ENCODE measurements at places on chromosomes 1 and 21. TPM values are rescaled to one million over a fixed set of nuclear protein-coding genes. Genes with fewer than 3 reads are reported as not detected.

The MFSD2A gene
- total RNA-seq, result 133 TPM

The MTARC1 gene
- 28.9 TPM for total RNA-seq

The GABRD gene
- not detected for total RNA-seq

The TMIGD3 gene
- 36.7 TPM for total RNA-seq

The REG4 gene
- not detected for total RNA-seq

The BSDC1 gene
- 116 TPM for total RNA-seq

The CR1 gene
- 19.3 TPM for total RNA-seq

The S100A2 gene
- total RNA-seq, result 12.0 TPM

DNA sequence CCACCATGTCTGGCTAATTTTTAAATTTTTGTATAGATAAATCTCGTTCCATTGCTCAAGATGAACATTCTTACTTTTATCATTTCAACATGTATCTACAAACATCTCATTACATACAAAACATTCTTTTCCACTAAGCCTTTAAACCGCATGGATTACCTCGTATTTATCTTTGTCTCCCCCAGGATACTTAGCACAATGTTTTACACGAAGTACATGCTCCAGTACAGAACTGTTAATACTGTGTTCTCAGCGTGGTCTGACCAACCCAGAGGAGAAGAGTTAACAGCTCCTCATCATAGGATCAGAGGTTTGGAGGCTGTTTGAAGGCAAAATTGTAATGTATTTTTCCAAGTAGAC is 7.4 kb downstream of the PIK3C2B start:
- no peaks in the 10 kb centered on the region for H3K36me3 ChIP-seq
- no peak overlapping the region for H3K27ac ChIP-seq
- DNase-seq, result no peak
- no peak overlapping the region for H3K4me3 ChIP-seq
- H3K4me1 ChIP-seq, result peaks cover 41% of the 10 kb centered on the region
- H3K27me3 ChIP-seq, result no peaks in the 10 kb centered on the region

DNA sequence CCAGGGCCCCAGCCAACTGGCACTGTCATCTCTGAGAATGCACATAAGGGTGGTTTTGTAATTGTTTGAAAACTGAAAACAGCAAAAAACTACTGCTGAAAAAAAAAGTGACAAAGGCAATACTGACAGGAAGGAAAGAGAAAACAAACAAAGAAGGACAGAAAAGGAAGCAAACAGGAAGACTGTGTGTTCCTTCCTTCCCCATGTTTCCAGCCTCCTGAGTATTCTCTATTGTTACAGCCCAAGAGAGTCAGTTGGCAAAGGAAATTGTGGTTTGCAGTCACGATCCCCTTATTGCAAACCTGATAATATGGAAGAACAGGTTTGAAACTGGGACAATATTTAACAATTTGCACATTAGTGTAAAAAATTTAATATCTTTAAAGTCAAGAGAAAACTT is 1177.6 kb downstream of the PLA2G4A start:
- no peaks in the 10 kb centered on the region for H3K27me3 ChIP-seq
- H3K36me3 ChIP-seq, result no peaks in the 10 kb centered on the region
- no peak overlapping the region for H3K4me3 ChIP-seq
- no peaks in the 10 kb centered on the region for H3K4me1 ChIP-seq
- H3K27ac ChIP-seq, result no peak overlapping the region

DNA sequence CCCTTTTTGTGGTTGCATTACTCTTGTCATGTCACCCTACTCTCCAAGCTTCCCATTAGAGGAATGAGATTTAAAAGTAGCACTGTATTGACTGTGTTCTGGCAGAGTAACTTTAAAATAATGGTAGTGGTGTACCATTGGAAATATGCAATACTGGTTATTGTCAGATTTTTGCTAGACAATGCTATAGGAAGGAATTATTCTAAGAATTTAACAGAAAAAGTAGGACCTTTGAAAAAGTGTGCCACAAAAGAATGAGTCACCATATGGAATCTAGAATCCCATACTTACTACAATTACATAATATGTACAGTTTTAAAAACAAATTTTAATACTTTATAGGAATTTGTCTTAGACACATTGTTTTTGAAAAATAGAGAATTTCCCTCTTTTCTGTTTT is 13.8 kb downstream of the MIER1 start:
- no peak overlapping the region for H3K27ac ChIP-seq
- no peaks in the 10 kb centered on the region for H3K27me3 ChIP-seq
- H3K36me3 ChIP-seq, result peaks cover 7% of the 10 kb centered on the region
- H3K4me3 ChIP-seq, result no peak overlapping the region
- DNase-seq, result no peak

DNA sequence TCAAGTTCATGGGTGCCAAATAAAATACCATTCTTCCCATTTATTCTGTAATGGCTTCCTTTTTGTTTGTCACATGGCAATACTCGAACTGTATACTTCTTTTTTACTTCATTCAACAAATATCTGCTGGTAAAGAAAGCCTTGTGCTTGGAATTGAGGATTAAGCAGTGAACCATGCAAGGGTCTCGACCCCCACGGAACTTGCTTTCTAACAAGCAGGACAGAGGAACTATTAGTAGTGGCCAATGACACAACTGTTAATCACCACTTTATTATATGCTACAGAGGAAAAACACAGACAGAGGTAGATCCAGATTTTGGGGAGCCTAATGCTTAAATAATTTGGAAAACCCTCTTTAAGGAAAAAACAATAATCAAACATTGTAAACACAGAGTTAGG is 542.2 kb downstream of the DPYD start:
- H3K36me3 ChIP-seq, result no peaks in the 10 kb centered on the region
- no peaks in the 10 kb centered on the region for H3K4me1 ChIP-seq
- H3K27me3 ChIP-seq, result no peaks in the 10 kb centered on the region
- no peak overlapping the region for H3K4me3 ChIP-seq
- no peak for DNase-seq
- no peak overlapping the region for H3K27ac ChIP-seq

DNA sequence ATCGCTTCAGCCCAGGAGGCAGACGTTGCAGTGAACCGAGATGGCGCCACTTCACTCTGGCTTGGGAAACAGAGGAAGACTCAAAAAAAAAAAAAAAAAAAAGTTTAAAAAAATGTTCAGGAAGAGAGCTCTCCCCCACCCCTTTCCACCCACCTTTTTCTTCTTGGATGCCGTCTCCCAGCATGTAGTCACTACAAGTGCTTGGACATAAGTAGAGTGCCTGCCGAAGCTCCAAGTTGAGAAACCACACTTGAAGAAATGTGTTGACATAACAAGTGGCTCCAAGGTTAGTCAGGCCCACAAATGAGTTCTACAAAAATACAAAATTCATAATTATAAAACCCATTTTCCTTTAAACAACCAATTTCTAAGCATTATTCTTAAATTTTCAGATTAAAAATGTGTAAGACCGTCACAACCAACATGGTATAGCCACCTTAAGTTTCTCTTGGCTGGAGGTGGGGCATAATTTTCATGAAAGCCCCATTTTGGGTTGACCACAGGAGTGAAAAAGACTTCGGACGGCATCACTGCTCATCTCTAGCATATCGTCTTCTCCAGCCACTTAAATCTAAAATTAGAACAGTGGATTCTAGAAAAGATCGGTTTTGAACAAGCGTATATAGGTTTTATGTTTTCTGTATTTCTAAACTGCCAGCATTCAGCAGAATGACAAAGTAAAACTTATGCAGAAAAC is 26.4 kb downstream of the USP48 start:
- H3K27me3 ChIP-seq, result no peaks in the 10 kb centered on the region
- H3K4me1 ChIP-seq, result peaks cover 9% of the 10 kb centered on the region
- peaks cover 23% of the 10 kb centered on the region for H3K36me3 ChIP-seq
- H3K27ac ChIP-seq, result peak overlapping the region; percentile 53

- DNase-seq, result no peak
- H3K36me3 ChIP-seq, result no peaks in the 10 kb centered on the region
- H3K4me1 ChIP-seq, result no peaks in the 10 kb centered on the region
- H3K27ac ChIP-seq, result no peak overlapping the region
Observed at GRCh38 chr1:64183395-64184002, 19.9 kb upstream of the UBE2U start.

- H3K27ac ChIP-seq, result peak within 1 kb of the TSS; percentile 56
- H3K4me1 ChIP-seq, result peaks cover 15% of the 10 kb centered on the region
- no peaks in the 10 kb centered on the region for H3K27me3 ChIP-seq
- peak within 1 kb of the TSS; percentile 81 for H3K4me3 ChIP-seq
Observed at GRCh38 chr21:45981151-45982091, at the start of gene COL6A1. COL6A1 (plus strand) TSS chr21:45981770; CDS start chr21:45981851, 81 bp downstream.

GRCh38 chr21:31443736-31444521 is 99.9 kb upstream of the TIAM1 start:
- peak; percentile 40 for DNase-seq
- no peak overlapping the region for H3K27ac ChIP-seq
- no peaks in the 10 kb centered on the region for H3K36me3 ChIP-seq
- H3K4me3 ChIP-seq, result no peak overlapping the region

DNA sequence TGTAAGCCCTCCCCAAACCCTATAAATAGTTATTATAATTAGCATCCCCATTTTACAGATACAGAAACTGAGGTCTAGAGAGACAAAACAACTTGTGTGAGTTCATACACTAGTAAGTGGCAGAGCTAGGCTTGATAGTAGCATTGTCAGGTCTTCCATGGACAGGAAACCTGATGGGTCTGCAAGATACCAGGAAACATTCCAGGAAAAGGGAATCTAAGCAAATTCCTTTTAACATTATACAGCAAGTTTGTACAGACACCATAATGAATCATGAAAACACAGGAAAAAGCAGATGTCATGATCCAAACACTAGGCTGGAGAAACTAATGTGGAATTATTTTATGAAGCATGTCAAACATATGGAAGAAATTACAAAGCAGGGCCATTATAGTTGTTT is 89.1 kb upstream of the KCNK2 start:
- H3K36me3 ChIP-seq, result no peaks in the 10 kb centered on the region
- H3K4me1 ChIP-seq, result no peaks in the 10 kb centered on the region
- no peak overlapping the region for H3K27ac ChIP-seq
- H3K27me3 ChIP-seq, result no peaks in the 10 kb centered on the region
- no peak for DNase-seq
- H3K4me3 ChIP-seq, result no peak overlapping the region

- H3K36me3 ChIP-seq, result no peaks in the 10 kb centered on the region
- H3K4me3 ChIP-seq, result no peak overlapping the region
- H3K27ac ChIP-seq, result peak overlapping the region; percentile 13
- H3K4me1 ChIP-seq, result peaks cover 2% of the 10 kb centered on the region
Observed at GRCh38 chr1:205924460-205924790, 18.8 kb downstream of the SLC26A9 start.

GRCh38 chr1:3662080-3662671 is 9.9 kb downstream of the TP73 start:
- DNase-seq, result no peak
- H3K36me3 ChIP-seq, result no peaks in the 10 kb centered on the region
- no peaks in the 10 kb centered on the region for H3K27me3 ChIP-seq
- H3K27ac ChIP-seq, result no peak overlapping the region
- H3K4me1 ChIP-seq, result no peaks in the 10 kb centered on the region

DNA sequence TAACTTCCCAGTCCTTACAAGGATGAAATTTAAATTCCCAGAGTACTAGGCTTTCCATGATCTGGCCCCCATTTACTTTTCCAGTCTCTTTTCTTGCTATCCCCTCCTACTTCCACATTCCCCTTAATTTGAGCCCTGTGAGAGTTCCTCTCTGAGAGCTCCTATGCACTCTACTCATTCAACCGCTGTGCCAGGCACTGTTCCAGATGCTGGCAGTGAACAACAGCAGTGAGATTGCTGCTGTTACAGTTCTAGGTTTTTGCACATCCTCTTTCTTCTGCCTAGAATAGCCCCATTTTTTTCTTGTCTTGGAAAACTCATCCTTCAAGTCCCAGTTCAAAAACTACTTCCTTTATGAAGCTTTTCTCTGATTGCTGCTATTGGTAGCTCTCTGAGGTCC is 18.8 kb downstream of the ATF6 start:
- H3K27me3 ChIP-seq, result no peaks in the 10 kb centered on the region
- no peak overlapping the region for H3K27ac ChIP-seq
- H3K4me1 ChIP-seq, result no peaks in the 10 kb centered on the region

- no peak for DNase-seq
- H3K36me3 ChIP-seq, result no peaks in the 10 kb centered on the region
- H3K4me1 ChIP-seq, result peaks cover 24% of the 10 kb centered on the region
- peak overlapping the region; percentile 42 for H3K27ac ChIP-seq
Observed at GRCh38 chr21:44498280-44499210, 41.5 kb downstream of the KRTAP10-1 start.

DNA sequence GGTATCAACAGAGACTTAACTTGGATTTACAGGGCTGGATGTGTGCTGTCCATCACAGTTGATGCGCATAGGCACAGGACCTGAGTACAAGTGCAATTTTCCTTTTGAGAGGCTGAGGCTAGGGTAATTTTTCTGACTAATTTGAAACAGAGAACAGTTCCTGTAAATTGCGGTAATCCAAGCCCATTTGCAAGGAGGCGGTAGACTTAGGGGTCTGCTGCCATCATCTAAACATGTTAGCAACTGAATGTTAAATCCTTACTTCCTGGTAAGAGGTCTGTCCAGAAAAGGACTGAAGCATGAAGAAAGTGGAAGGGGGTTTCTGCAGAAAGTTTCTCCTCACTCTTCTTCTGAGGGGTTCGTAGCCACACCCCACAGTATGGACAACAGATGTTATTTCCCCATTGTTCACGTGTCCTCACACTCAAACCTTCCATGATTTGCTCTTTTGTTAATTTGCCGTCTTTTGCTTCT is 23.7 kb upstream of the C1orf198 start:
- no peak overlapping the region for H3K4me3 ChIP-seq
- H3K27me3 ChIP-seq, result no peaks in the 10 kb centered on the region
- peaks cover 4% of the 10 kb centered on the region for H3K4me1 ChIP-seq
- no peak for DNase-seq
- no peak overlapping the region for H3K27ac ChIP-seq

DNA sequence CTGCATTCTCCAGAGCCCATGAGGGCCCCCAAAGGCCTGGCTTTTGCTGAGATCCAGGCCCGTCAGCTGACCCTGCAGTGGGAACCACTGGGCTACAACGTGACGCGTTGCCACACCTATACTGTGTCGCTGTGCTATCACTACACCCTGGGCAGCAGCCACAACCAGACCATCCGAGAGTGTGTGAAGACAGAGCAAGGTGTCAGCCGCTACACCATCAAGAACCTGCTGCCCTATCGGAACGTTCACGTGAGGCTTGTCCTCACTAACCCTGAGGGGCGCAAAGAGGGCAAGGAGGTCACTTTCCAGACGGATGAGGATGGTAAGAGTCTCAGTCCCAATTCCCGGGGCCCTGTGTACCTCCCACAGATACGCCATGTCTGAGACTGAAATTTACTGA is 39.1 kb downstream of the PTPRU start:
- H3K27me3 ChIP-seq, result no peaks in the 10 kb centered on the region
- peaks cover 11% of the 10 kb centered on the region for H3K36me3 ChIP-seq
- H3K4me1 ChIP-seq, result peaks cover 14% of the 10 kb centered on the region
- DNase-seq, result peak; percentile 12
- H3K27ac ChIP-seq, result no peak overlapping the region

- DNase-seq, result peak; percentile 81
- H3K4me1 ChIP-seq, result peaks cover 42% of the 10 kb centered on the region
- no peaks in the 10 kb centered on the region for H3K27me3 ChIP-seq
- no peak overlapping the region for H3K4me3 ChIP-seq
Observed at GRCh38 chr1:24720152-24720551, 25.1 kb upstream of the CLIC4 start.

DNA sequence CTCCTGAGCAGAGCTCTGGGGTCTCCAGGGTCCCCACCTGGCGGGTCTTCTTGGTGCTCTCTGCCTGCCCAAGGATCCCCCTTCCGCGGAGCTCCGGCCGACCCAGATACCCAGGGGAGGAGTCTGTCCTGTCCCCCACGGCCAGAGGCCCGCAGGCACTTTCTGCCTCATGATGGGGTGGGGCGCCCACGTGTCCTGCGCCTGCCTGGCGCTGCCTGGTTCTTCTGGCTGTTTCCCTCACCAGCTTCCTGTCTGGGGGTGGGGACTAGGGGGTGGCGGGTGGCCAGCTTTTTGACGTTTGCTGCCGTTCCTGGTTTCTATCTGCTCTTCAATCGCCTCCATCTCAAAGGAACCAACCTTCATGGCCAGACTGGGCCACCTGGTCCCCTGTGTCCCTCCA is 313.3 kb upstream of the VAMP3 start:
- no peaks in the 10 kb centered on the region for H3K36me3 ChIP-seq
- H3K27ac ChIP-seq, result no peak overlapping the region
- H3K27me3 ChIP-seq, result no peaks in the 10 kb centered on the region
- H3K4me1 ChIP-seq, result peaks cover 3% of the 10 kb centered on the region
- no peak overlapping the region for H3K4me3 ChIP-seq
- no peak for DNase-seq

Measured in upper lobe of left lung (tissue), 6 donors.